Spinal cord (tissue), 10 donors: ENCODE measurements at places on chromosomes 13 and 19. TPM values are rescaled to one million over a fixed set of nuclear protein-coding genes. Genes with fewer than 3 reads are reported as not detected.

LIM2 gene
- total RNA-seq, result not detected

TYROBP gene
- total RNA-seq, result 34.1 TPM

SLC25A42 gene
- total RNA-seq, result 9.9 TPM

LILRB1 gene
- 0.66 TPM for total RNA-seq

GARIN5A gene
- 4.2 TPM for total RNA-seq

WDR87 gene
- total RNA-seq, result not detected

CGB1 gene
- total RNA-seq, result not detected

FFAR1 gene
- not detected for total RNA-seq

TTC9B gene
- total RNA-seq, result 34.2 TPM

TSSK6 gene
- total RNA-seq, result 0.61 TPM

TMPRSS9 gene
- total RNA-seq, result 0.59 TPM

TSEN34 gene
- total RNA-seq, result 43.6 TPM

TRIP10 gene
- total RNA-seq, result 8.7 TPM

IGFL3 gene
- total RNA-seq, result not detected

ZNF552 gene
- total RNA-seq, result 5.6 TPM

STOML3 gene
- total RNA-seq, result 4.4 TPM

SLC44A2 gene
- 46.8 TPM for total RNA-seq

CLEC4M gene
- total RNA-seq, result 0.33 TPM

PLIN5 gene
- total RNA-seq, result 4.0 TPM

ZNF888 gene
- 3.4 TPM for total RNA-seq

SERPINE3 gene
- total RNA-seq, result not detected

ATP1A3 gene
- total RNA-seq, result 434 TPM

CAMSAP3 gene
- 4.9 TPM for total RNA-seq

SPART gene
- 132 TPM for total RNA-seq

TGFBR3L gene
- 0.59 TPM for total RNA-seq

LGALS7B gene
- total RNA-seq, result not detected

ZNF135 gene
- total RNA-seq, result 21.4 TPM

CRX gene
- not detected for total RNA-seq

PSG3 gene
- not detected for total RNA-seq

CEACAM20 gene
- not detected for total RNA-seq

VSTM2B gene
- 10.6 TPM for total RNA-seq

SYNE4 gene
- 1.4 TPM for total RNA-seq

THSD8 gene
- total RNA-seq, result 8.7 TPM

LILRA1 gene
- 0.83 TPM for total RNA-seq

TNFSF9 gene
- total RNA-seq, result 4.0 TPM

C19orf25 gene
- total RNA-seq, result 15.6 TPM

ARHGEF18 gene
- 25.1 TPM for total RNA-seq

PRR22 gene
- total RNA-seq, result 0.20 TPM

ZNF234 gene
- 14.6 TPM for total RNA-seq

PNMA8A gene
- 85.6 TPM for total RNA-seq

SLC5A5 gene
- total RNA-seq, result 104 TPM

CGB7 gene
- not detected for total RNA-seq

KCNJ14 gene
- total RNA-seq, result 0.61 TPM

PET100 gene
- total RNA-seq, result 18.1 TPM

GPC6 gene
- 109 TPM for total RNA-seq

ZNF223 gene
- 14.4 TPM for total RNA-seq

ZNF284 gene
- 6.8 TPM for total RNA-seq

CILP2 gene
- 0.59 TPM for total RNA-seq

SULT2A1 gene
- total RNA-seq, result 0.10 TPM

ZNF177 gene
- total RNA-seq, result 9.9 TPM

PRTN3 gene
- total RNA-seq, result 37.1 TPM
